MV-4-11 (cell line): ENCODE measurements at places on chromosomes 1 and 21.
A peak's percentile ranks its signal among the peaks of the same experiment; 100 is the strongest.

GRCh38 chr1:115537415-115537814 is 104.4 kb upstream of the VANGL1 start:
- DNase-seq = no peak

GRCh38 chr1:54493608-54494007 is 54.4 kb upstream of the ACOT11 start:
- peak; percentile 12 for DNase-seq

GRCh38 chr21:32389337-32390015 is 3.3 kb downstream of the URB1 start:
- DNase-seq = no peak

DNA sequence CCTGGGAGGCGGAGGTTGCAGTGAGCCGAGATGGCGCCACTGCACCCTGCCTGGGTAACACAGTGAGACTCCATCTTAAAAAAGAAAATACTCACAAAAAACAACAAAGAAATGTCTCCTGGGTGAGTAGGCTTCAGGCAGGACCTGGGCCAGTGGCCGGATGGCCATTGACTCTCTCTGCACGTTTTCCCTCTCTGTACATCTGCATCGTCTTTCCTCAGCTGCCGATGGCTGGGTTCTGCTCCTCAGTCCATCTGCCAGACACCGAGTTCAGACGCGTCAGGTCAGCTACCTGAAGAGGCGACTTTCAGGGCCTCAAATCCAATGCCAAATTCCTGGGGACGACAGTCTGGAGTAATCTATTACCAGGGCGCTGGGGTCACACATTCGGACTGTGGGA is 199.3 kb downstream of the CAMTA1 start:
- no peak for DNase-seq

DNA sequence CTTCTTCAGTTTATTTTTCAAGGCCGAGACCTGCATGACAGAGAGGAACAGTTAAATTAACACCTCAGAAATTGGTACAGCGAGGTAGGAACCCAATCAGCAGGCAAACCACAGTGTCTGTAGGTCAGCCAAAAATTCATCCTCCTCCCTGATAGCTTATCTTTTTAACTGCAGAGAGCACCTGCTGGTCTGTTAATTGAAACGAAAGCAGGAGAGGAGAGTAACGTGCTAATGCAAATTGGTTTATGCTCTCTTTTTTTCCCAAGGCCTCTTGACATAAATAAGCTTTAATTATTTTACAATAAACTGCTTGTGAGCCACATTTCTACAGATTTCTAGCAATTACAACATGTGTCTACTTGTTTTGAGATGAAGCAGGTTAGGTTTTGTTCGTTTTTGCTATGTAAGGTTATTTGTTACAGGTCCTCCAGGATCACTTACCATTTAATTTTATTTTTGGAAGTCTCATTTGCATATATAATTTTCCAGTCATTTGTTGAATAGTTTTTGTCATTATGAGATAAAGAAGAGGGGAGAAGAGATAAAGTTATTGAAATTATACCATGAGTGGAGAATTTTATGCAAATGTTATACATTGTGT is 179.9 kb downstream of the DENND1B start:
- no peak for DNase-seq

- DNase-seq = no peak
Measured at GRCh38 chr1:225962440-225962975, 21.5 kb upstream of the LEFTY2 start.

- DNase-seq = no peak
Measured at GRCh38 chr1:7712731-7713323, 58.3 kb upstream of the VAMP3 start.

GRCh38 chr21:42096566-42096965 is 25.4 kb downstream of the UMODL1 start:
- no peak for DNase-seq
